Left lobe of liver (tissue), 2 donors: ENCODE measurements at places on chromosomes 5 and 9. TPM values are rescaled to one million over a fixed set of nuclear protein-coding genes. Genes with fewer than 3 reads are reported as not detected.

Gene RNF224
- total RNA-seq = not detected

Gene ACER2
- total RNA-seq = 2.3 TPM

Gene FCN2
- total RNA-seq = 95.7 TPM

Gene CYLC2
- total RNA-seq = not detected

Gene LEAP2
- 168 TPM for total RNA-seq

Gene AFAP1L1
- 2.6 TPM for total RNA-seq

Gene OTP
- not detected for total RNA-seq
